GM23338 (cell line): ENCODE measurements at places on chromosomes 6 and 20. TPM values are rescaled to one million over a fixed set of nuclear protein-coding genes. Genes with fewer than 3 reads are reported as not detected.

COL21A1 gene
- total RNA-seq, result 6.1 and 6.2 TPM in 2 replicates

PSORS1C2 gene
- total RNA-seq, result not detected in 2 replicates

TRIM31 gene
- total RNA-seq, result not detected in 2 replicates

C6orf163 gene
- 2.3 and 3.1 TPM in 2 replicates for total RNA-seq

TRPC4AP gene
- 74.1 and 89.5 TPM in 2 replicates for total RNA-seq

DNA sequence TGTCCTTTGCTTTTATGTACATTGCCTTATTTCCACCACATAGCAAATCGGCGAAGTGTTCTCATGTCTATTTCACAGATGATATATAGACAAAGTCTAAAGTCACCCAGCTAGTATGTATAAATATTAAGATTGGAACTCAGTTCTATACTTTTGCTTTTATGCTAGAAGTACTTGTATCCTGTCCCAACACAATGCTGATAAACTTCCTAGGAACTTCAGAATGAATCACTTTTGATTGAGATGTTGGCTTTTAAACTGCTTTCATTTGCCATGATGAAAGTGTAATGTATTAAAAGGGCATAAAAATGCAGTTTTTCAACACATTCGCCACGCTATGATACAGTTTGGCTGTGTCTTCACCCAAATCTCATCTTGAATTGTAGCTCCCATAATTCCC is 50.8 kb downstream of the GCLC start:
- no peak for DNase-seq
- 0 out of 2 replicates have a peak, but pooled peaks cover 8% of the 10 kb centered on the region for H3K36me3 ChIP-seq
- no peak overlapping the region for H3K4me3 ChIP-seq

- H3K27ac ChIP-seq, result peak overlapping the region; percentile 87; the same call in 1 of the 2 replicates
- peak; percentile 95 for DNase-seq
- peaks cover 12% of the 10 kb centered on the region for H3K4me1 ChIP-seq
- H3K27me3 ChIP-seq, result no peaks in the 10 kb centered on the region
- H3K4me3 ChIP-seq, result peak overlapping the region; percentile 64
Observed at GRCh38 chr6:32166411-32167061, 2.1 kb downstream of the EGFL8 start.

GRCh38 chr6:14735956-14736486 is 509.8 kb upstream of the JARID2 start:
- no peaks in the 10 kb centered on the region for H3K36me3 ChIP-seq
- peaks cover 10% of the 10 kb centered on the region for H3K4me1 ChIP-seq
- no peak for DNase-seq

- no peaks in the 10 kb centered on the region for H3K27me3 ChIP-seq
Observed at GRCh38 chr6:41197234-41197633, 3.7 kb downstream of the TREML2 start.

DNA sequence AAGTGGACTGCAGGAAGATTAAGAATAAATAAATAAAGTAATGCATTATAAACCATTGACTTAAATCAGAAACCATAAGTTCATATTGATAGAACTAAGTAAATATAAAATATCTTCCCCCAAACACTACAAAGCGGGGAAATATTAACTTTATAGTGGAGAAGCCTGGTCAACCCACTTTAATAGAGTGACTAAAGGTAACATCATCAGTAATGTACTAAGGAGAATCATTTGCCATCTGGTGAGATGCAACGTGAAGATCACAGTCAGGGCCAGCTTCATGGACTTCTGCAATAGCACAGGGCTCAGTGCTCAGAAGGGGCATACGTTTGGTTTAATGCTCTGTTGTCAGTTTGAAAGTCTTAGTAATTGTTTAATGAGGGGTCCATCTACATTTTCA is 58.8 kb upstream of the CD83 start:
- H3K36me3 ChIP-seq, result no peaks in the 10 kb centered on the region
- H3K4me1 ChIP-seq, result peaks cover 3% of the 10 kb centered on the region; the same call in 1 of the 2 replicates
- no peak for DNase-seq
- no peak overlapping the region for H3K4me3 ChIP-seq

GRCh38 chr20:57790176-57790575 is 80.4 kb upstream of the PMEPA1 start:
- DNase-seq, result no peak
- no peaks in the 10 kb centered on the region for H3K27me3 ChIP-seq
- no peaks in the 10 kb centered on the region for H3K4me1 ChIP-seq
- no peak overlapping the region for H3K27ac ChIP-seq
- no peaks in the 10 kb centered on the region for H3K36me3 ChIP-seq
